T1000 (cell line): ENCODE measurements at places on chromosomes 16 and 17.

DNA sequence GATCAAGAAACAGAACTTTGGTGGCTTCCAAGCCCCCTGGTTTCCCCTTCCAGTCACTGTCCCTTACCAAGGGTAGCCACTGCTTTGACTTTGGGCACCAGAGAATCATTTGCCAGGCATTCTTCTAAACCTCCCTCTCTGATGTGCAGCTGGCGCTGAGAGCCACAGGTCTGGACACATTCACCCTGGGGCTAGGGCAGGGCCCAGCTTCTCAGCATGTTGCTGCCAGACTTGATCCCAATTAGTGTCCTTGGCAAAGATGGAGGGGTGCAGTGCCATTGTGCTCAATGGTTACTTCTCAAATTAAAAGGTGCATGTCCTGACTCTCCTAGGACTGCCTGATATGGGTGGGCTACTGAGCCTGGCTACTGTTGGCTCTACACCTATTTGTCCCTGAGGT is 7.6 kb upstream of the SLC47A2 start:
- no peak for DNase-seq

- no peak for DNase-seq
Observed at GRCh38 chr16:84611041-84611440, 6.8 kb downstream of the COTL1 start.

DNA sequence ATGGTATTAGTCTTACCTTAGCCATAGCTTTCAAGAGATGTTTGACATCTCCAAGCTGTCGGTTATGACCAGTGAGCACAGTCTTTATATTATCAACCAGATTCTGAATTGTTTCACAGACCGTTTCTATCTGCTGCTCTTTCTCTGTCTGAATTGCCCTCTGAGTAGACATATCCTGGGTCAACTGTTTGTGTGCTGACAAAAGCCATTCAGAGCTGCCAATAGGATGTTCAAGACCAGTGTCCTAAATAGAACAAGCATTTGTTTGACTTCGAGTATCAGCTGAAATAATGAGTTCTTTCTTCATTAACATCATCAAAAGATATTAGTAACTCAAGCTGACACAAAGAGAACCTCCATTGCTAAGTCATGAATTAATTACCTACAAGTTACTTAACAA is 14.9 kb upstream of the ARL6IP1 start:
- no peak for DNase-seq

DNA sequence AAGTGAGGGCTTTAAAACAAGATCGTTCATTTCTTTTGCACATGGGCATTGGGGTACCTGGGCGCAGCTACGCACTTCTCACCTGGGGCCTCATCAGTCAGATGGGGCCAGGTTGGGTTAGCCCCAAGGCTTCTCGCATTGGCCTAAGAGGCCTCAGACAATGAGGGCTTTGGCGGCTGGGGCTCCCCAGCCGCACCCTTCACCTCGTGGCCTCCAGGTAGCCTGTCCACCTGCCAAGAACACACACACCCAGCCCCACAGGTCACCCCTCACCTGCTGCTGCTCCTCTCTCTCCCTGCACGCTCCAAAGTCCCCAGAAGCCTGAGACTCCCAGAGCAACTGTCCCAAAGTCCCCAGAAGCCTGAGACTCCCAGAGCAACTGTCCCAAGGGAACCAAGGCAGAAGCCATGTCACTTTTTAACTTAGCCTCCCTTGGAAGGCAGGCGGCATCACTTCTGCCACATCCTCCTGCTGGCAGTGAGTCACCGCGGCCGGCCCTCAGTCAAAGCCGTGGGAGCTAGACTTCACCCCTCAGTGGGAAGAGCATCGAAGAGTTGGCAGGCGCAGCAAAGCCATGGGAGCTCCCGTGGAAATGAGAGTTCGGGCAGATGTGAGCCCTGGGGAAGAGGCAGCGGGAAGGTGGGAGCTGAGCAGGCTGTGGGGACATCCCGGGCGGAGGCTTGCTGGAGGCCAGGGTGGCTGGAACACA is 78.9 kb upstream of the PLCG2 start:
- DNase-seq: no peak

GRCh38 chr16:23500862-23501225 is 9.4 kb downstream of the GGA2 start:
- no peak for DNase-seq

- DNase-seq: no peak
Observed at GRCh38 chr17:13134076-13134475, 116.2 kb upstream of the ELAC2 start.

DNA sequence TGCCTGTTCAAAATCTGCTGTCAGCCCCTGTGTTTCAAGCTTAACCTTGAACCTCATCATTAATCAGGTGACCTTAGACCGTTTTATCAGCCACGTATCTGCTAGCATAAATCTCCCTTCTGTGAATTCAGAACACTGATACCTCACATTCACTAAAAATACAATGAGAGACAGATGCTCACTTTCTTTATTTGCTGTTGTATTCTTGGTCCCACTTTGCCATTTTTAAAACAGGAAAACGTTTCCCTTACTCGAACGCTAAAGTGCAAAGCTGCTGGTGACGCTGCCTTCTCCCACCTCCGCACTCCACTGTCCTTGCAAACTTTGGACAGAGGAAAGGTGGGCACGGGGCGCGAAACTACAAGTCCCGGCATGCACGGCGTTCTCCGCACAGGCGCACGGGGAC is 220 bp upstream of the ARHGAP44 start:
- no peak for DNase-seq

DNA sequence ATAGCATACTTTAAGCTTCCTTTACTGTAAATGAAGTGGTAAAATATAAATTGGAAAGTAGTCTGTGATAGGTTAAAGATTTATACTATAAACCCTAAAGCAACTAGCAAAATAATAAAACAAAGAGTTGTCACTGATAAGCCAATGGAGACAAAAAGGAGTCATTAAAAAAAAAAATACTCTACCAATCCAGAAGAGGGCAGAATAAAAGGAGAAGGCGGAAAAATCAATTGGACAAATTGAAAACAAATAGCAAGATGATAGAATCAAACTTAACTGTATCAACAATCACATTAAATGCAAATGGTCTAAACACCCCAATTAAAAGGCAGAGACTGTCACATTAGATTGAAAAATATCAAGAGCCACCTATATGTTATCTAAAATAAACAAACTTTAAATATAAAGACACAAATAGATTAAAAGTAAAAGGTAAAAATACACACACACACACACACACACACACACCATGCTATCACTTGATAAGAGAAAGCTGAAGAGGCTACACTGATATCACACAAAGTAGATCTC is 71.8 kb downstream of the CACNG1 start:
- DNase-seq: no peak

- no peak for DNase-seq
Observed at GRCh38 chr17:3511852-3512504, 36.2 kb downstream of the ASPA start.

DNA sequence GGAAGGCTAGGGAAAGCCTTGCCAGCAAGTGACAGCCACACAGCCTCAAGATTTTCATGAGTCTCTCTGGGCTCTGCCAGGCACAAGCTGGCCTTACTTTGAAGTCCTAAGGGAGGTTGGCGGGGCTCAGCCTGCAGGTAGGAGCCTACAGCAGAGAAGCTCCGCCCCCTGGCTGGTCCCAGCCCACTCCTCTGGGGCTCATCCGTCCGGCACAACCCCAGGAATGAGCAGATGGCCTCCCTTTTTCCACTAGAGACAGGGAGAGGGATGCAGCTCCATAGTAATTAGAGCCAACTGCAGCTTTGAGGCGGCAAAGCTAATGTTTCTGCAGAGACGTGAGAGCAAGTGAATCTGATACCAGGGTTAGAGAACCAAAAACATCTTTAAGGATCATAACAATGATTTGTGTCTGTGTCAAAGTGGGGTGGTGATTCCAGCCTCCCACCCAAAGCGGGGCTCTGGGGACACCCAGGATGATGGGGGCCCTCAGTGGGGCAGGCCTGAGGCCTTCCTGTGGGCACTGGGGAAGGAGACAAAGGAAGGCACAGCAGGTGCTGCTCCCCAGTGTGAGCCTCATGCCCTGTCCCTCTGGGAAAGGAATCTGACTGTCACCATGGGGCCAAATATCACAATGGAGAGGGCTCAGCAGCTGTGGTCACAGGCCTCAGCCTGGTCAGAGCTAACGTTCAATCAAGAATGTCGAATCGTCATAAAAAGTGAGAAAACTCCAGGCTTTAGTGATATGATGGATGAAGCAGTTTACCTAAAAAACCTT is 61.5 kb downstream of the RBFOX3 start:
- no peak for DNase-seq

- no peak for DNase-seq
Observed at GRCh38 chr16:25656639-25657038, 35.1 kb upstream of the HS3ST4 start.

- DNase-seq: peak; percentile 20
Observed at GRCh38 chr17:28949185-28950016, 1.9 kb downstream of the PHF12 start.

- DNase-seq: no peak
Observed at GRCh38 chr16:57284209-57284951, at the start of gene PLLP. Gene PLLP (minus strand): TSS chr16:57284672. CDS start chr16:57284540, 132 bp downstream.

DNA sequence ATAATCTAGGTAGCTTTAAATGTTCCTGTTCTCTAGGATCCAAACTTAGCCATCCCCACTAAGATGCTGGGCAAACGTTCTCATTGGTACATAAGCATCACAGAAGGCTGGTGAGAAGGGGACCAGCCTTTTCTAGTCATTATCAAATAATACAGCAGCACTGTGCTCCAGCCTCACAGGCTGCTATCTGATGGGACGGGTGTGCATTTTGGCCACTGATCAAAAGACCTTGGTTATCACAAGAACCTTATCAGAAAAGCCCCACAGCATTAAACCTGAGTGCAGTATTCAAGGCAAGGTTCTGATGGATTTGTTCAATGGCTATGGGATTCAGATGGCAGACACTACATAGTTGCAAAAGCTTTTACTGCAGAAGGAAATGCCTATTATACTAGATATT is 19.1 kb upstream of the KPNB1 start:
- DNase-seq: no peak

DNA sequence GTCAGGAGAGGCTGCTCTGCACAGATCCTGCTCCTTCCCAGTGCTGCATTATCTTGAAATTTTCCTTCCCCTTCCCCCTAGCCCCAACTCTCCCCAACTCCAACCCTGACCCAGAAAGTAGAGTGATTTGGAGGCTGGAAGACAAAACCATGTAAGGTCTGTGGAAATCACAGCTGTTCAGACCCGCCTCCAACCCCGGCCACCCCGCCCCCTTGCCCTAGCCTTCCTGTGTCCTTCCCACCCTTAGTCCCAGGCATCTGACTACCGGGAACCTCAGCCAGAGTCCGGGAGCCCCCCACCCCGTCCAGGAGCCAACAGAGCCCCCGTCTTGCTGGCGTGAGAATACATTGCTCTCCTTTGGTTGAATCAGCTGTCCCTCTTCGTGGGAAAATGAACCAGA is at the start of gene AOC3:
Gene AOC3, plus strand, starts transcription at position 246 of the 400 bp plus-strand sequence. Its CDS starts 145 bp downstream, at position 391.
- no peak for DNase-seq

DNA sequence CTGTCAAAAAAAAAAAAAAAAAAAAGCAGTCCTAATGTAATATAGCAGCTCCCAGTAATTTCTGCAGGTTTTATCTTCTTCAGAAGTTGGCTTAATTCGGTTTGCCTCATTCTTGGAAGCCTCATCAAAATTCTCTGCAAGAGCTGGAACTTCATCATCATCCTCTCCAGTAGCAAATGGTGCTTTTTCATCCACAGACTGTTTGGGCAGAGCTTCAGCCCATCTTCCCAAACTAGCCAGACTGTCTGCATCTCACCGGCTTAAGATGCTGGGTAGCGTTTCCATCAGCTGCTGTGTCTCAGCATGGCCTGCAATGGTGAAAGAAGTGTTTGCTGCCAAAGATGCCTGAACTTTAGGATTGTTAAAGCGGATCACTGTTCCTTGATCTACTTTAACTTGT is 112.6 kb downstream of the AIPL1 start:
- DNase-seq: no peak

DNA sequence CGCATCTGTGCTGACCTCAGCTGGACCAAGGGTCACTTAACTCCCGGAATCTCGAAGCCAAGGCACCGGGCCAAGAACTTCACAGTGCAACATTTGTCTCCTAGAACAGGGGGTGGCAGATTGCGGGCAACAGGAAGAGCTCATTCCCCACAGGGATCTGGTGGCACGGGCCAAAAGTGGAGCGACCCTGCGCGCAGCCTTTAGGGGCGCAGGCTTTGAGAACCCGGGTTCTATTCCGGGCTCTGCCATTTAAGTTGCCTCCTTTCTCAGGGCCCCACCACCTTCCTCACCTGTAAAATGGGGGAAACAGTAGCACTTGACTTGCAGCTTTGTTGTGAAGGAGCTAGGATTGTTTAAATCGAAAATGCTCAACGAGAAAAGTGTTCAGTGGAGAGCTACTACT is 651 bp downstream of the SHMT1 start:
- DNase-seq: no peak

DNA sequence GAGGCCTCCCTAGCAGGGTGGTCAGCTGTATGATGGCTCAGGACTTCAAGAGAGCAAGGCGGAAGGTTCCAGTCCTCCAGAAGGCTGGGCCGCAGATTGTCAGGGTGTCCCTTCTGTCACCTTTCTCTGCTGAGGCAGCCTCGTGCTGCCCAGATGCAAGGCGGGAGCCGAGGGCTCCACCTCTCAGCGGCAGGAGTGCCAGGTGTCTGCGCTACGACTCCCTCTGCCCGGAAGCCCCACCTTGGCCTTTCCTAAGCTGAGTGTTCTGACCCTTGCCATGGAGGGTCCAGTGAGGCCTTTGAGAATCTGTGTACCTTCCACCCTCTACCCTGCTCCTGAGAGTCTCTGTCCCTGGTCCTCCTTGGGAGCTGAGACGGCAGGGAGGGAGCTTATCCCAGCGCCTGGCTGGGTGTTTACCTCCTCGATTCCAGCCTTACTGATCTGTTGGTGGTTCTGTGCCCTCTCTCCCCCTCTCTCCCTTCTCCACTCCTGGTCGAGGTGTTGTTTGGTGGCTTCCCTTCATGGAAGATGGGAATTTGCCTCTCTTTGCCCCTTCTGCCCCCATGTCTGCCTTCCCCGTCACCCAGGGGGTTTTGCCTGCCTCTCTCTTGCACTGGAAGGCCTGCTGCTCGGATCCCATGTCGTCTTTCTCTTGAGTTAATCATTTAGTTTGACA is 2.2 kb upstream of the ZNF750 start:
- no peak for DNase-seq

GRCh38 chr16:85148931-85149330 is 36.7 kb upstream of the CIBAR2 start:
- no peak for DNase-seq

- DNase-seq: no peak
Observed at GRCh38 chr17:15492186-15492585, 24.8 kb upstream of the CDRT4 start.

GRCh38 chr16:82995286-82995923 is 368.6 kb downstream of the CDH13 start:
- no peak for DNase-seq
